ENCODE measurements at places on chromosomes 4 and X.

- no peak for DNase-seq
These were observed 111.4 kb downstream of the TSPAN5 start for GRCh38 chr4:98546910-98547594.

- DNase-seq = no peak
These were observed 140.3 kb downstream of the PJA1 start for GRCh38 chrX:69024931-69025330.

DNA sequence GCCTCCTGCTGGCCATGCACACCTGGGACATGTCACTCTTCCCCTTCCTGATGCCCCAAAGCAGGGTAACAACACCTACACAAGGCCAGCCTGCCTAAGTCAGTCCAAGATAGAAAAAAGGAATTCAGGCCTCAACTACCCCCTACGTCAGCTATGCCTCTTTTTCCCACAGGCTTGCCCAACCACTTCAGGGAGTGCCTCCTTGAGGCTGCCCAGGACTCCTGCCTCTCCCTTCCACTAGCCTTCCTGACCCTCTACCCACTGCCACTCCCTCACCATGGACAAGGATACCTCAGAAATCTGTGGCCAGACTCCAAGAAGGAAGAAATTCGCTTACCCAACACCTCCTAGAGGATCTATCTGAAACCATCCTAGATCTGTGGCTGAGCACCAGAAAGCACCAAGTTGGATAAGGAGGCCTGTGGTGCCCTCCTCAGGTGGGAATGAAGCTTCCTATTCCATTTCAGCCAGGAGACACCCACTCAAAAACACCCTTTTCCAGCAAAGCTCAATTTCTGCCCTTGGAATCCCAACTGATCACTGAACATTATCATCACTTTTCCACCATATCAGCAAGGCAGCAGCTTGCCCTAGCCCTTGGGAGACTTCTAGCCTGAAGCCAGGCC lies 1.8 kb downstream of the KDM5C start:
- no peak for DNase-seq

DNA sequence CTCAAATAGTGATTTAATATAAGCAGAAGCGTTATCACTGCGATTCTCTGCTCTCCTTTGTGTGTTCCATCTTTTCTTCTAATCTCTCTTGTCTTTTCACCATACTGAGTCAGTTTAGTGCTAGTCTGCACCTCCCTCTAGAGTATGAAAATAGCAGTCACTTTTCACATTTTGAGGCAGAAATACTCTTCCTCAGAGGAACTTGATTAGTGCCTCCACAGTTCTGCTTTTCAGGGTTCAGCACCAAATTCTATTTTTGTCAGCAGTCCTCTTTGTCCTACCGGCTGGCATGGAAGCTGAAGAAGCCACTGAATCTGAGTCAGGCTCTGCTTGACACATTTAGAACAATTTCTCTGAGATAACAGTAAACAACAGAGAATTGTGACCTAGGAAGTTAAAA lies 49.7 kb upstream of the ANKRD17 start:
- DNase-seq = peak; percentile 52

- DNase-seq = no peak
These were observed 318.9 kb upstream of the F9 start for GRCh38 chrX:139211568-139212182.

DNA sequence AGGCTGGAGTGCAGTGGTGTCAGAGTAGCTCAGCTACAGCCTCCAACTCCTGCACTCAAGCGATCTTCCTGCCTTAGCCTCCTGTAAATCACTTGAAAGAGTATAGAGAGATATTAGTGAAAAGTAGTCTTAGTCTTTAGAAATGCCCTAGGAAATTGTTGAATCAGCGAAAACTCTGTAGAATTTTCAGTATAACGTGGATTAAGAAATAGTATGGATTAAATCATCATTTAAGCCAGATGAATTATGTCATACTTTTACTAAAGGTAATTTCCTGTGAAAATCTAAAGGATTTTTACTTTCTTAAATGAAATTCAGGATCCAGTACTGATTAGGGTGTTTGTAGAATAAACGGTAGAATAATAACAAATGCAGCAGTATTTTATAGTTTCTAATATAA lies 163.2 kb downstream of the KDM6A start:
- DNase-seq = no peak

DNA sequence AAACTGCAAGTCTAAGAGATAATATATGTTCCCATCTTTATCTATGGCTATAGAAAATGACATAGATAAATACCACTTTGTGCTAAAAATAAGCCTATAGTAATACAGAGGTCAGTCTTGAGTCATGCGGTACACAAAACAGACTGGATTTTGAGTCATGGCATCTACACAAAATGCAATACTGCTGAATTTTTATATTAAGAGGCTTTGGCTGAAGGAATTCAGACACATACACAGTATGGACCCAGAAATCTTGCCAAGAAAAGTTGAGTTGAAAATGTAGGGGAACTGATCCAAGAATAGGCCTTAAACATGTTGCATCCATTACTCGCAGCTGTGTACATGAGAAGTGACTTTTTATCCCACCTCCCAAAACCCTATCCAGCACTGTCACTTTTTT lies 184.4 kb downstream of the TENM3 start:
- DNase-seq = no peak

DNA sequence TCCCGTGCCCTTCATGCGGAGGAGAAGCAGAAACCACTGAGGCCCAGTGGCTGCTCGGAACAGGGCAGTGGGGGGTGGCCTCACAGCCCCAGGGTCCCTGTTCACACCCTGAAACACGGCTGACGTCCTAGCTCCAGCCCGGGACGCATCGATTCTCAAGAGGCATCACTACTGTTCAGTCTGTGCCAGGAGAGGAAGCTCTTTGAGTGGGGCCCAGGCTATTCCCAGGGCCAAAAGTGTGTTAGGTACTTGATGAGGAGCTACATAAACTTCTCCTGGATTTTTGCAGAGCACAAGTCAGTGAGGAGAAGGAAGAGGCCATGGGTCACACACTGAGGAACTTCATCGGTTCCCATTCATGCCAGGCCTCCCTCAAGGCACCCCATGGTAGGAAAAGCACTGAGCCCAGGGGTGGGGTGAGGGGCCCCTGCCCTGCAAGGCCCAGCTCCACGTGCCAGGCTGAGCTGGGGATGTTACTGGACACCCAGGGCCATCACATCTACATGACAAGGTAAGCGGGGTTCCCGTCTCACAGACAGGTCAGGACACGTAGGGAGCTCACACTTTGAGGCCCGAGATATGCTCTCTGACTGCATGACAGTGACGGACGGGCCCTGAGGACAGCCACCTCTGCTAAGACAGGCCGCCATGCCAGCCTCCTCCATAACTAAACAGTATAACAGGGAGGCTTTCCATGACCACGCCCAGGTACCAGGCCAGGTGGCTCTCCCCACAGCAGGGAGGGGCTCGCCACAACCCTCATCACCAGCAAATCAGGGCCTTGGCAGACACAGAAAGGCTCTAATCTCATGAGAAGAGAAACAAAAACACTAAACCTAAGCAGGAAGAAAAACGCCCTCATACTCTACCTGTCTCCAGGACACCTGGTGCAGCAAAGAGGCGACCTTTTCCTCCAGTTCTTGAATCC lies 12.4 kb downstream of the TNIP2 start:
- DNase-seq = no peak

GRCh38 chrX:112851806-112852205 lies 11.2 kb upstream of the AMOT start:
- DNase-seq = no peak

DNA sequence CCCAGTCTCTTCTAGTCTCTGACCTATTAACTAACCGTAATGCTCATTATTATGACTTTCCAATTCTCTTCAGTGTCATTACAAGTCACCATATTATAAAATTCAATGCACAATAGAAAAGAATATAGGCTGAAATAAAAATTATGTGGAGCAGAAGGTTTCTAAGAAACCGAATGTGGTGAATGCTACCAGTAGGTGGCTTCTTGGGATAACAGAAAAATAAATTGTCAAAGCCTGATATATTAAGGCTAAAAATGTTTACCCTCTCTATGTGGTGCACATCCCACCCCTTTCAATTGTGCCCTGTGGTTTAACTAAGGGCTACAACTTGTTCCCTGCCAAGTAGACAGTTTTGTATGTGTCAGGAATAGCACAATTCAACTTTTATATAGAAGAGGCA lies 624.6 kb upstream of the TECRL start:
- no peak for DNase-seq

DNA sequence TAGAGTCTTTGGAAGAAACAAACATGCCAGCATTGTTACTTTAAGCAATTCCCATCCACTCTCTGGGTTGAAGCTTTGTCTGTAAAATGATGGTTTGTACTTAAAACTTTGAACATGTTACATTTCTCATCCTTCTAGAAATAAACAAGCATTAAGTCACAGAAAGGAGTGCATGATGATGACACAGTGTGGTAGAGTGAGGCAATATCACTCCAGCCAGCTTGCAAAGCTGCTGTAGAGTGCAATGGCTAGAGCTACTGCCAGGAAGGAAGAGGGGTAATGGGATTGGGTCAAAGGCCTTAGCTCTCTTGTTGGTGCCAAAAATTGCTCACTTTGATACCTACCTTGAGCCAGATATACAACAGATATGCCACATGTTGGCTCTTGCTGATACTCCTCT lies 12.3 kb upstream of the ENOX2 start:
- peak; percentile 20 for DNase-seq

DNA sequence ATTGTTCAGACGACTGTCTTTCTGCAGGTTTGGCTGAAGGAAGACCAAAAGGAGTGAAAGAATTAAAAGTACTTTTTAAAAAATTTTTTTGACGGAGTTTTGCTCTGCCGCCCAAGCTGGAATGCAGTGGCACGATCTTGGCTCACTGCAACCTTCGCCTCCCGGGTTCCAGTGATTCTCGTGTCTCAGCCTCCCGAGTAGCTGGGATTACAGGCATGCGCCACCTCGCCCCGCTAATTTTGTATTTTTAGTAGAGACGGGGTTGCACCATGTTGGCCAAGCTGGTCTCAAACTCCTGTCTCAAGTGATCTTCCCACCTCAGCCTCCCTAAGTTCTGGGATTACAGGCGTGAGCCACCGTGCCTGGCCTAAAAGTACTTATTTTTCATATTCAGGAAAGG lies 86.3 kb downstream of the ITIH6 start:
- DNase-seq = no peak

DNA sequence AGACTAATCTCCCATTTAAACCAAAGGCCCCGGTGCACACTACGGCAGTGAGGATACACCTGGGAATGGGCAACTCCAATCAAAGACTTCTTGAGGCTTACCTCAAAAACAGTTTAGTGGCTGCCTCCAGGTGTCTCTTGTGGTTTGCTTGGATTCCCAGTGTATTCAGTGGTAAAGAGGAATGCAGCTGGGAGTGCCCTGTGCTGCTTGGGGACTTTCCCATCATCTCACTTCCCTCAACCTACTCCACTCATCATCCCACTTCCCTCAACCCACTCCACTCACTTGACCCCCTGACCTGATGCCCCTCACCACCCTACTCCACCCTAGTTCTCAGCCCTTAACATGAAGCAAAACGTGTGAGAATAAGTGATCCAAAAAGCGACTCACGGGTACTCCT lies 177.3 kb upstream of the ETNPPL start:
- no peak for DNase-seq

GRCh38 chrX:14590216-14590615 lies 60.9 kb downstream of the GLRA2 start:
- no peak for DNase-seq

DNA sequence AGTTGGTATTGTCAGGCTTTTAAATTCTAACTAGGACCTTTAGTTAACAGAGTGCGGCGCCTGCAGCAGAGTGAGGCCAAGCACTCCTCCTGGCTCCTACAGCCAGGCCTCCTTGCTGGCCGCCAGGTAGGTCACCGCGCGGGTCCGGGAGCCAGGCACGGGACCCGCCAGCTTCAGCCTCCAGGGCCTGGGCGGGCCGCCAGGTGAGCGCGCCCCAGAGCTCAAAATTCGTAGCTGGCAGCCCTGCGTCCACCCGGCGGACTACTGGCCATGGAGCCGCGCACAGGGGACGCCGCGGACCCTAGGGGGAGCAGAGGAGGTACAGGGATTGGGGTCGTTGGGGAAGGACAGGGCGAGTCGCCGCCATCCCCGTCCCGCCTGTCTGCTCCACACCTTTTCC lies at the start of gene MAGIX:
MAGIX (plus strand) TSS at position 139 of the 400 bp plus-strand sequence; CDS start at position 271, 132 bp downstream.
- DNase-seq = no peak

DNA sequence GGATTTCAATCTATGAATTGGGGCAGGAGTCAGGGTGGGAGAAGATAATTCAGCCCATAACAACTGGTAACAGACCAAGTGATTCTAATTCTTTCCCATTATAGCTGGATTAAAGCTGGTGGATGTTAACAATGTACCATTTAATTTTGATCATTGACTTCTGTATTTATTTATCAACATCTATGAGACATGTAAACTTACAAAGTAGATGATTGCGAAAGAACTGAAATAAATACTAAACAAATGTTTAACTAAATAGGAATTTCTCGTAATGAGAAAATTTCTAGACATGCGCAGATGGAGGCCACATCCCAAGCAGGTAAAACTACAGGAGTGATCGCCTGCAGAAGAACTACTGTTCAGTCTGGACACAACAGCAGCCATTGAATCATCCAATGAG lies 107.1 kb downstream of the NR3C2 start:
- no peak for DNase-seq

- DNase-seq = peak; percentile 38
These were observed 7.8 kb downstream of the YTHDC1 start for GRCh38 chr4:68342134-68342533.

- DNase-seq = no peak
These were observed 212.5 kb downstream of the NDST4 start for GRCh38 chr4:114900934-114901333.

GRCh38 chrX:10619425-10620046 lies 849 bp downstream of the MID1 start:
- peak; percentile 27 for DNase-seq

DNA sequence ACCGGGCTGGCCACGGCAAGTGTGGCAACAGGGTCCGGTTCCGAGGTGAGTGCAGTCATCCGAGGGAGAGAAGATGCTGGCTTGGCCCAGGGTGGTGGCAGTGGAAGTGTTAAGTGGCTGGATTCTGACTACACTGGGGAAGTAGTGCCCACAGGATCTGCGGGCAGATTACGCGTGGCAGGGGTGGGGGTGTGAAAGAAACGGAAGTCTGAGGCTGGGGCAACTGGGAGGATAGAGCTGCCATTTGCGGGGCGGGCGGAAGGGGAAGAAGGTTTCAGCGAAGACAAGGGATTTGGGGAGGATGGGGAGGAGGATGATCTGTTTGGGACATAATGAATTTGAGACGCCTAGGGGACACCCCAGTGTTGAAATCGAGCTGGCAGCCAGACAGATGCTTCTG lies 5.3 kb downstream of the RS1 start:
- no peak for DNase-seq

DNA sequence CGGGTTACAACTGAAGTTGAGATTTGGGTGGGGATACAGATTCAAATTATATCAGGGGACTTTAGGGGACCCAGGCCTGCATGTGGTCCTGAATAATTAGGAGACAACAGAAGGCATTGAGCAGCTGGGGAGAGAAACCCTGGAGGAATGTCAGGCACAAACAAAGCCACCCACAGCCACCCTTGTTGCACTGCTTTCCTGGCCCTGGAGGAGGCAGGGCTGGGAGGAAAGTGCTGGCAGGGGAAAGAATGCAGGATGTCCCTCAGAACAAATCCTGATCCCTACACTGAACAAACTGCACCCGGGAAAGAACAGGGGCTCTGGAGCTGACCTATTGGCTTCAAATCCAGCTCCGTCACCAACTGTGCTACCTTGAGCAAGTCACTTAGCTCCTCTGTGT lies 214.1 kb upstream of the ATP6AP2 start:
- DNase-seq = no peak

GRCh38 chr4:16007471-16008095 lies 44.6 kb upstream of the FGFBP2 start:
- no peak for DNase-seq

- DNase-seq = no peak
These were observed 118.8 kb downstream of the CHRNA9 start for GRCh38 chr4:40453912-40454311.

GRCh38 chrX:37905436-37906147 lies 58.2 kb upstream of the DYNLT3 start:
- peak; percentile 2 for DNase-seq

- DNase-seq = no peak
These were observed 103.3 kb upstream of the LEF1 start for GRCh38 chr4:108272046-108272445.
